ENCODE measurements at places on chromosomes 1 and 21.
A peak's percentile ranks its signal among the peaks of the same experiment; 100 is the strongest.

GRCh38 chr1:6205849-6206519 lies at the start of gene RNF207:
RNF207 (plus strand) TSS chr1:6206119; CDS start chr1:6206536, 417 bp downstream.
- peak; percentile 53 for DNase-seq

DNA sequence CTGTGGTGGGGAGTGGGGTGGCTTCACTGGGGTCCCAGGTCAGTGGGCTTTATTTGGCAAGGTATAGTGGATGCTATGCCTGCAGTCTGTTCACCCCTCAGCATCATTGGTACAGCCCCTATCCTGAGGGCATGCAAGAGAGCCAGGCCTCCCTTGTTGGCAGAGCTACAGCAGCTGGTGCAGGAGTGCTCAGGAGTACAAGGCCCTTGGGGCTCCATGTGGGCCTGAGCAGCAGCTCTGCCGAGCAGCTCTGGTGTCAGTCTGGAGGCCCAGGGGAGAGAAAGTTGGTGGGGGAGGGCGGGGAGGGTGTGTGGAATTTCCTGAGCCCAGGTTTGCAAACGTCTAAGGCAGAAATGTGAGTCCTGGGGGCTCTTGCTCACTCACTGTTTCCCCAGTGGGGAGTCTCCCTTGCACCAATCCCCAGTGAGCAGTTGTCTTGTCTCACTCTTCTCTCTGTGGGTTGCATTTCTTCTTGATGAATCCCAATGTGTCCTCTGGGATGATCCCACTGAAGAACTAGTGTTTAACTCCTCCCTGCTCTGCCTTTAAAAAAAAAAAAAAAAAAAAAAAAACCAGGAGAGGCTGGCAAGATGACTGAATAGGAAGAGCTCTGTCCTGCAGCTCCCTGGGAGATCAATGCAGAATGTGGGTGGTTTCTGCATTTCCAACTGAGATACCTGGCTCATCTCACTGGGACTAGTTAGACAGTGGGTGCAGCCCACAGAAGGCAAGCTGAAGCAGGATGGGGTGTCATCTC lies 39.5 kb upstream of the CYP4X1 start:
- DNase-seq = no peak

DNA sequence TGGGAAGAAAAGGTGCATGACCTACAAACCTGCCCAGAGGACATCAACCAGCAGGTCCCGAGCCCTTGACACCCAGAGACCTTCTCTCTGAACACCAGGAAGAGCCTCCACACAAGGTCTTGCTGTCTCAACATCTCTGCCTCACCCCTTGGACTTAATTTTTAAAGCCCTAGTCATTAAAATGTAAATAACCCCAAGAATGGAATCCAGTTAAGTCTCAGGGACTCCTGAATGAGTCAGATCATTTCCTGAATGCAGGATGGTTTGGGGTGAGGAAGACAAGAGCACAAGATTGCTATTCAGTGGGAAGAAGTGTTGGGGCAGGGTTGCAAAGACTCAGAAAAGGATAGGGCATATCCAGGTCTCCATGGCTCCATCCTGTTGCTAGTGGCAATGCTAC lies 17.8 kb upstream of the GRIK3 start:
- no peak for DNase-seq

- DNase-seq = no peak
Observed at GRCh38 chr1:152596986-152597385, 3.0 kb upstream of the LCE3C start.

DNA sequence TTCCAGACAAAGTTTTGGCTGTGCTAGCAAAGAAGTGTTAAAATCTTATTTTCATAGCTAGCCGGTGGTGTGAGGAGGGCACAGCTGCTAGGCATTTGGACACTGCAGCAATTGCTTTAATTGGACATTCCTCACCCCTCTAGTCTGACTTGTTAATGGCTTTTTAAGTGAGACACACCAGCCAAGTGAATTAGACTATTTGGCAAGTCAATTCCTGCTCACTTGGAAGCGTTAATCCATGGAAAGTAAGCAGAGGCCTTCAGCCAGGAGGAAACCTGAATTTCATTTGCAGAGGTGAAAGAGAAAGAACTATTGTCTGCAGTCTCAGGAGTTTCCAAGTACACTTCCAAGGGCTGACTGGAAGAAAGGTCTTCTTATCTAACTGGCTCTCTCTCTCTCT lies 175.7 kb downstream of the ST6GALNAC3 start:
- DNase-seq = no peak

All from activated CD4-positive, CD25-positive, alpha-beta regulatory T cell (primary cell).